Stimulated activated CD4-positive, alpha-beta T cell treated with anti-CD3 and anti-CD28 coated beads, Interleukin-2, amount 100 ng/mL, for 24 hours (primary cell): ENCODE measurements at places on chromosomes 3 and 15.

DNA sequence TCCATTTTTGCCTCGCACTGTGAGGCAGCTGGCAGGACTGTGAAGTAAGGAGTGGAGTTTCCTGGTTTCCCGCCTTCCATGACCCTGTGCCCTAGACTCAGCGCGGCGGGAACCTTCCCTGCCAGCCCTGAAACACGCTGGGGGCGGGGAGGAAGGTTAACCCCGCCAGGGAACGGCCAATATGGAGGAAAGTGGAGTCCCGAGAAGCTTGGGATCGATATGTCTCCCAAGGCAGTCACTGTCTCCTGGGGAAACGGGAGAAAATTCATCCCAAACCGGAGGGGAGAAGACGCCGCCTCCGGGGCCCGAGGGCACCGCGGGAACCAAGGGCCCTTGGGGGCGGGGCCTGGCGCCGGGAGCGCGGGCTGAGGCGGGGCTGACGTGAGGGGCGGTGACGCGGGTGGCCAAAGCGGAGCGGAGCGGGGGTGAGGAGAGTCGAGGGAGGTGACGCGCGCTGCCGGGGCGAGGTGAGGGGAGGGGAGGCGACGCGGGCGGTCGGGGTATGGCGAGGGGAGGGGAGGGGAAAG, at the start of gene HMCES:
HMCES (plus strand) TSS at position 432 of the 527 bp plus-strand sequence. CDS start 863 bp downstream, outside the sequence.
- DNase-seq: peak; percentile 94

GRCh38 chr15:50996641-50997040, 88.2 kb downstream of the AP4E1 start:
- DNase-seq: no peak

DNA sequence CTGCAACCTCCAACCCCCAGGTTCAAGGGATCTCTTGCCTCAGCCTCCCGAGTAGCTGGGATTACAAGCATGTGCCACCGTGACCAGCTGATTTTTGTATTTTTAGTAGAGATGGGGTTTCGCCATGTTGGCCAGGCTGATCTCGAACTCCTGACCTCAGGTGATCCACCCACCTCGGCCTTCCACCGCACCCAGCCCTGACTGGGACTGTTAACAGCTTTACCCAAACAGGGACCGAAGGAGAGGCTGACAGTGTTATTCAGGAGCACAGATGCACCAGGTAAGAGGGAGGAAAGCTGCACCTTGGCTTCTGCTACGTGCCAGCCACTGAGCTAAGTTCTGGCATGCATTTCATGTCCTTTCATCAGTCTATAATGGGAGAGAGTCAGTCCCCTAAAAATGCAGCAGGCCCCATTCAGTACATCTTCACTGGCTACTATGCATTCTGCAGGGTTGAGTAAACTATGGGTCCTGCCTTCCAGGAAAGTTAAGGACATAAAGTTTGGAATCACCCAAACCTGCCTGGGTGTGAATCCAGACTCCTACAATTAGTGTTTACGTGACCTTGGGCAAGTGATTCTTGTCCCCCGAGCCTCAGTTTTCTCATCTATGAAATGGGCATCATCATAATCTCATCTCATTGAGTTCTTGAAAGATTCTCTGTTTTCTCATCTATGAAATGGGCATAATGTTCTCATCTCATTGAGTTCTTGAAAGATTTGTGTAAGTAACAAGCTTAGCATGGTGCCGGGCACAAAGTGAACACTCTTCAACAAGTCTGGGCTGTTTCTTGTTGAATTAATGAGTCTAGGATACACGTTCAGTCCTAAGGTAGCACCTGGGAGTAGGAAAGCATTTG, 82.2 kb downstream of the CPN2 start:
- DNase-seq: no peak

- no peak for DNase-seq
These were observed 45.7 kb upstream of the WNT5A start for GRCh38 chr3:55532806-55533205.
